A549 treated with dexamethasone at 1 μM for 4 hours (cell line): ENCODE measurements at places on chromosomes 11 and 22. TPM values are rescaled to one million over a fixed set of nuclear protein-coding genes. Genes with fewer than 3 reads are reported as not detected.

Gene CHEK2
- 8.1 to 11.5 TPM (median 9.2 TPM) in 5 replicates for total RNA-seq

Gene HPX
- 0.31 to 0.55 TPM (median 0.40 TPM) in 5 replicates for total RNA-seq

Gene ELMOD1
- total RNA-seq: 0.11 to 0.24 TPM (median 0.12 TPM) in 5 replicates

Gene NFAM1
- total RNA-seq: 0.01 TPM in 1 of 5 replicates, not detected in the others

Gene CHRDL2
- total RNA-seq: 3.1 to 5.0 TPM (median 4.4 TPM) in 5 replicates

Gene KRTAP5-2
- total RNA-seq: not detected in 5 replicates

Gene KRTAP5-1
- not detected in 5 replicates for total RNA-seq

Gene ARHGAP32
- total RNA-seq: 3.4 to 5.9 TPM (median 5.5 TPM) in 5 replicates

Gene PHETA2
- total RNA-seq: not detected in 5 replicates
